Renal cortical epithelial cell (primary cell): ENCODE measurements at places on chromosomes 6 and 20. TPM values are rescaled to one million over a fixed set of nuclear protein-coding genes. Genes with fewer than 3 reads are reported as not detected.

- DNase-seq = no peak
These were observed 212.2 kb downstream of the ARHGAP18 start for GRCh38 chr6:129497481-129498441.

The PMEPA1 gene
- total RNA-seq = 99.2 and 159 TPM in 2 replicates

DNA sequence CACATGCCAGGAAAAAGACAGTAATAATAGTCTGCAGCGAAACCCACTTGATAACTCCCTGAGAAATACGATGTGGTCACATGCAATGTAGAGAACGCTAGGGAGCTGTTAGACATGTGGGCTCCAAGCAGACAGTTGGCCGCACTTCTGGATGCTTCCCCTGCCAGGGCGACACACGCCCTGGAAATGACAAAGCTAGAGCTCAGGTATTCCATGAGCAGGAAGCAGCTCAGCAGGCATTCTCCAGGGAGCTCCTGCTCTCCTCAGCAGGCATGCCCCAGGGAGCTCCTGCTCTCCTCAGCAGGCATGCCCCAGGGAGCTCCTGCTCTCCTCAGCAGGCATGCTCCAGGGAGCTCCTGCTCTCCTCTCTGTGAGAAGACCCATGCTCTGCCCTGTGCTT lies 52.4 kb upstream of the NXT1 start:
- DNase-seq = no peak

- no peak for DNase-seq
These were observed 10.8 kb upstream of the ARMC2 start for GRCh38 chr6:108837236-108837971.

The SLC35A1 gene
- 15.8 and 27.7 TPM in 2 replicates for total RNA-seq
